ENCODE measurements at places on chromosomes 11 and 22. TPM values are rescaled to one million over a fixed set of nuclear protein-coding genes. Genes with fewer than 3 reads are reported as not detected.

DNA sequence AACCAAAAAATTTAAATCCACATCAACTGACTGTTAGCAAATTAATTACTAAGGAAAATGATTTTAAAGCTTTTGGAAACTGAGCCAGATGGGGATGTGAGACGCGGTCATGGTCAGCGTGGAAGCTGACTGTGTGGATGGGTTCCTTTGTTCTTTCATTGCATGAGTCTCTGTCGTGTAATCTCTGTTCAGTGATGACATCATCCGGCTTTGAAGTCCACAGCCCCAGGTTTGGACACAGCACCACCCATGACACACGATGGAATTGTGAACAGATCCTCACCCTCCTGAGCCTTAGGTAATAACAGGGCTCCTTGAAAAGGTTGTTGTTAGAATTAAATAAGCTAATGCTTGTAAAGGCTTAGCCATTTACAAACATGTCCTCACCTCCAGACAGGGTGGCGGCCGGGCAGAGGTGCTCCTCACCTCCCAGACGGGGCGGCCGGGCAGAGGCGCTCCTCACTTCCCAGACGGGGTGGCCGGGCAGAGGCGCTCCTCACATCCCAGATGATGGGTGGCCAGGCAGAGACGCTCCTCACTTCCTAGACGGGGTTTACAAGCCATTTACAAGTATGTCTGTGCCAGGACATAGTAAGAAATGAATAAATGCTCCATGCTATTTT is 677.3 kb downstream of the TBC1D22A start:
- no peaks in the 10 kb centered on the region for H3K4me1 ChIP-seq
- no peak overlapping the region for H3K27ac ChIP-seq
- no peak overlapping the region for H3K4me3 ChIP-seq

- H3K27ac ChIP-seq, result no peak overlapping the region
- no peak for DNase-seq
- no peaks in the 10 kb centered on the region for H3K4me1 ChIP-seq
- H3K4me3 ChIP-seq, result no peak overlapping the region
- H3K36me3 ChIP-seq, result peaks cover 2% of the 10 kb centered on the region
Measured at GRCh38 chr11:35682230-35683173, 19.9 kb downstream of the TRIM44 start.

UPK2 gene
- not detected for total RNA-seq

DCUN1D5 gene
- total RNA-seq, result 20.0 TPM

DGCR8 gene
- total RNA-seq, result 43.9 TPM

DNA sequence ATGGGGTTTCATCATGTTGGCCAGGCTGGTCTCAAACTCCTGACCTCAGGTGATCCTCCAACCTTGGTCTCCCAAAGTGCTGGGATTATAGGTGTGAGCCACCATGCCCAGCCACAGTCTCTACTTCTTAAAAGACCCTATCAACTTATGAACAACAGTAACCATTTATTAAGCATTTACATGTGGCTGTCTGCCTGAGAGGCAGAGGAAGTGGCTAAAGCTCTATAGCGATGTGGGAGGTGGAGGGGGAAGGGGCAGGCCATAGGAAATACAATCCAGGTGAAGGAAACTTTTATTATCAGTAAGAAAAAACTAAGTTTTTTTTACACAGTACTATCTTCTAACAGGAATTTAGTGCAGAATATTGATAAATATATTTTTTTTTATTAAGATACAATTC is 87.8 kb upstream of the PHOX2A start:
- no peaks in the 10 kb centered on the region for H3K36me3 ChIP-seq
- peaks cover 2% of the 10 kb centered on the region for H3K4me1 ChIP-seq
- H3K27me3 ChIP-seq, result no peaks in the 10 kb centered on the region
- H3K27ac ChIP-seq, result no peak overlapping the region
- no peak overlapping the region for H3K4me3 ChIP-seq

- H3K27ac ChIP-seq, result no peak overlapping the region
- H3K27me3 ChIP-seq, result no peaks in the 10 kb centered on the region
- no peaks in the 10 kb centered on the region for H3K36me3 ChIP-seq
- no peak for DNase-seq
- no peaks in the 10 kb centered on the region for H3K4me1 ChIP-seq
Measured at GRCh38 chr11:61696602-61697001, 16.4 kb downstream of the DAGLA start.

CEND1 gene
- not detected for total RNA-seq

GRCh38 chr11:65194564-65194963 is 12.8 kb downstream of the CAPN1 start:
- DNase-seq, result no peak
- H3K4me1 ChIP-seq, result no peaks in the 10 kb centered on the region
- H3K4me3 ChIP-seq, result no peak overlapping the region
- H3K27me3 ChIP-seq, result no peaks in the 10 kb centered on the region
- H3K27ac ChIP-seq, result no peak overlapping the region

FJX1 gene
- 10.4 TPM for total RNA-seq

DNA sequence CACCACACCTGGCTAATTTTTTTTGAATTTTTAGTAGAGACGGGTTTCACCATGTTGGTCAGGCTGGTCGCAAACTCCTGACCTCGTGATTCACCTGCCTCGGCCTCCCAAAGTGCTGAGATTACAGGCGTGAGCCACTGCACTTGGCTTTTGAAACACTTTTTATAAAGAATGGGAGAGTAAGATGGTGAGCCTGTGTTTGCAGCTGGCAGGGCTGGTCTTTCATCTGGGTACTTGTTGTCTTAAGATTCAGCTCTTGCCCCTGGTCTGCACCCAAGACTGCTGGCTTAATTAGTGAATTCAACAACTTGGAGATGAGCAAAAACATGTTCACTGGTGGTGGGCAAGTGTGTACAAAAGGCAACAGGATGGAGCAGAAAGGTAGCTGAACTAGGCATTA is 4.0 kb downstream of the TSPAN18 start:
- H3K4me1 ChIP-seq, result no peaks in the 10 kb centered on the region
- no peak overlapping the region for H3K4me3 ChIP-seq
- no peak for DNase-seq
- H3K36me3 ChIP-seq, result no peaks in the 10 kb centered on the region
- H3K27me3 ChIP-seq, result no peaks in the 10 kb centered on the region
- H3K27ac ChIP-seq, result no peak overlapping the region

DNA sequence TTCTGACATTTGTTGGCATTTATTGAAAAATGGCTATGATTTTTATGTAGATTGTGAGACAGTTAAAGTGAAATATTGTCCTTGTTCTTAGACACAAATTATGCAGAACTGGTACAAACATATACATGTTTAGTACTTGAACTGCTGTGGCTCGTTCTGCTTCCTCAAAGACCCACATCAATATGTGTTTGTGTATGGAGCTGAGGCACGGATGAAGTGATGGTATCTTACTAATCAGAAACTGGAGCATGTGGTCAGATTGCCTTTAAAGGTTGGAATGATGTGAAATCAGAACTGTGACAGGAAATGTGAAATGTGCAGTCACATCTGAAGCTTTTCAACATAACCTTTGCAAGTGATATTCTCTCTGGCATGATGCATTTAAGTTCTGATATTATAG is 130.4 kb downstream of the NAV2 start:
- no peak for DNase-seq
- H3K36me3 ChIP-seq, result peaks cover 5% of the 10 kb centered on the region
- H3K4me1 ChIP-seq, result peaks cover 7% of the 10 kb centered on the region

KRTAP5-10 gene
- not detected for total RNA-seq

- no peaks in the 10 kb centered on the region for H3K36me3 ChIP-seq
- H3K27me3 ChIP-seq, result no peaks in the 10 kb centered on the region
- peaks cover 11% of the 10 kb centered on the region for H3K4me1 ChIP-seq
- peak; percentile 93 for DNase-seq
- peak overlapping the region; percentile 81 for H3K27ac ChIP-seq
- no peak overlapping the region for H3K4me3 ChIP-seq
Measured at GRCh38 chr11:62400760-62401159, 18.1 kb upstream of the SCGB1A1 start.

GRCh38 chr11:79570104-79570503 is 129.3 kb upstream of the TENM4 start:
- no peaks in the 10 kb centered on the region for H3K27me3 ChIP-seq
- H3K4me1 ChIP-seq, result no peaks in the 10 kb centered on the region
- no peak overlapping the region for H3K4me3 ChIP-seq
- H3K27ac ChIP-seq, result no peak overlapping the region
- no peaks in the 10 kb centered on the region for H3K36me3 ChIP-seq

GGTLC2 gene
- total RNA-seq, result not detected

- H3K36me3 ChIP-seq, result no peaks in the 10 kb centered on the region
- H3K27ac ChIP-seq, result no peak overlapping the region
- no peaks in the 10 kb centered on the region for H3K4me1 ChIP-seq
Measured at GRCh38 chr11:128865490-128865889, 1.6 kb downstream of the KCNJ1 start.

GRCh38 chr11:45060707-45061106 is 85.7 kb upstream of the PRDM11 start:
- no peak overlapping the region for H3K4me3 ChIP-seq
- no peak overlapping the region for H3K27ac ChIP-seq
- no peaks in the 10 kb centered on the region for H3K36me3 ChIP-seq

DNA sequence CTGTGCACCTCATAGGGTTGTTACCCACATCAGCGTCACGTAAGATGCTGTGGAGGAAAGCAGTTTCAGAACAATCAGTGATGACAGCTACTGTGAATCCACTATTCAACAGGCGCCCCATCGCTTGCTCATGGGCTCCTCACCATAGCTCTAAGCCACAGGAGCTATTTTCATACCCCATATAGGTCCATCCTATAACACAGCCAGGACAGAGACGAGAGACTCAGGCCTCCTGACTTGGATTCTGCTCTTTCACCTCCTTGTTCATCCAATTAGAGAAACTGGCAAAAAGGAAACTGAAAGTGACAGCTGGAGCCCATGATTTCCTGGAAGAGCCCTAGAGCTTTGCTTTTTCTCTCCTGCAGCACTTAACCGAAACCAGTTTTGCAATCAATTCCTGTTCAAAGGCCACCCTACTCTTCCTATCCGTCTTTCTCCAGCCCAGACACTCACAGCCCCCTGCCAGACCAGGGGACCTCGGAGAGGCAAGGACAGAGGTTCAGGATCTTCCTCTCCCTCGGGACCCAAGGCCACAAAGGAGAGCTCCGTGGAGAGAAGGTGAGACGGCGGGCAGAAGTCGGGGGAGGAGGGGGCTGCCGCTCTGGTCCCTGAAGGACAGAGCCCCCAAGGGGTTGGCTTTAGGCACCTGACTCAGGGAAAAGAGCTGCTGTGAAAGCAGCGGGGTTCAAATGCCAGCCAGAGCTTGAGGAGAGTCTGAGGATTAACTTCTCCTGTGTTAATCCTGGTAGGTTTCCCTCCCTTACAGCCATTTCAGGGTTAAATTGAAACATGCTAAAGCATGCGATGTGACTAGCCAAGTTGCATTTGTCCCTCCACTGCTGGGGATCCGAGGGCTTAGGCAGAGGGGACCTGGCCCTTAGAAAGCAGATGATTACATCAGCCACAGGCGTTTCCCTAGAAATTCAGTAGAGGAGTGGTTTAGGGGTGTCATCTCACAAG is at the start of gene APOL6:
Gene APOL6, plus strand, starts transcription at position 381 of the 960 bp plus-strand sequence. CDS start 7,980 bp downstream, outside the sequence.
- H3K27ac ChIP-seq, result peak within 1 kb of the TSS; percentile 74
- H3K27me3 ChIP-seq, result no peaks in the 10 kb centered on the region
- H3K4me3 ChIP-seq, result peak within 1 kb of the TSS; percentile 8
- no peaks in the 10 kb centered on the region for H3K36me3 ChIP-seq
- H3K4me1 ChIP-seq, result no peaks in the 10 kb centered on the region

- no peak overlapping the region for H3K27ac ChIP-seq
- no peak overlapping the region for H3K4me3 ChIP-seq
- DNase-seq, result no peak
- no peaks in the 10 kb centered on the region for H3K36me3 ChIP-seq
- H3K27me3 ChIP-seq, result no peaks in the 10 kb centered on the region
Measured at GRCh38 chr11:29844031-29844430, 172.8 kb downstream of the KCNA4 start.

DNA sequence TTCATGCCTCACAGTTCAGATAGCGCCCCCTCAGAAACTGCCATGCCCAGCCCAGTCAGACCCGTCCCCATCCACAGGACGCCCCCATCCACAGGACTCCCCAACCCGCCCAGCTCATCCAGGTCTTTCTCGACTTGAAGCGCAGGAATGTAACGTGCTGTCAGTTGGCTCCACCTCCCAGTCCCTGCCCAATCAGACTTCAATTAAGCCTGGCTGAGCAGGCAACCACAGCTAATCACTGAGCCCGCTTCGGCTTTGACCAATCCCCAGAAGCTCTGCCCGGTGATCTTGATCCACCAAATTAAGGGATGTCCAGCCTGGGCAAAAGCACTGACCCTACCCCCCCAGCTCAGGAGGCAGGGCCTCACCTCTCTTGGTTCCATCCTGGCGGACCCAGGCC is 10.5 kb upstream of the MFNG start:
- H3K27me3 ChIP-seq, result no peaks in the 10 kb centered on the region
- no peak overlapping the region for H3K27ac ChIP-seq
- no peak for DNase-seq
- H3K36me3 ChIP-seq, result no peaks in the 10 kb centered on the region
- no peaks in the 10 kb centered on the region for H3K4me1 ChIP-seq
- no peak overlapping the region for H3K4me3 ChIP-seq

- no peak for DNase-seq
- H3K27me3 ChIP-seq, result peaks cover 2% of the 10 kb centered on the region
- H3K27ac ChIP-seq, result no peak overlapping the region
- no peak overlapping the region for H3K4me3 ChIP-seq
Measured at GRCh38 chr22:36660510-36660840, 43.1 kb downstream of the CACNG2 start.

DNA sequence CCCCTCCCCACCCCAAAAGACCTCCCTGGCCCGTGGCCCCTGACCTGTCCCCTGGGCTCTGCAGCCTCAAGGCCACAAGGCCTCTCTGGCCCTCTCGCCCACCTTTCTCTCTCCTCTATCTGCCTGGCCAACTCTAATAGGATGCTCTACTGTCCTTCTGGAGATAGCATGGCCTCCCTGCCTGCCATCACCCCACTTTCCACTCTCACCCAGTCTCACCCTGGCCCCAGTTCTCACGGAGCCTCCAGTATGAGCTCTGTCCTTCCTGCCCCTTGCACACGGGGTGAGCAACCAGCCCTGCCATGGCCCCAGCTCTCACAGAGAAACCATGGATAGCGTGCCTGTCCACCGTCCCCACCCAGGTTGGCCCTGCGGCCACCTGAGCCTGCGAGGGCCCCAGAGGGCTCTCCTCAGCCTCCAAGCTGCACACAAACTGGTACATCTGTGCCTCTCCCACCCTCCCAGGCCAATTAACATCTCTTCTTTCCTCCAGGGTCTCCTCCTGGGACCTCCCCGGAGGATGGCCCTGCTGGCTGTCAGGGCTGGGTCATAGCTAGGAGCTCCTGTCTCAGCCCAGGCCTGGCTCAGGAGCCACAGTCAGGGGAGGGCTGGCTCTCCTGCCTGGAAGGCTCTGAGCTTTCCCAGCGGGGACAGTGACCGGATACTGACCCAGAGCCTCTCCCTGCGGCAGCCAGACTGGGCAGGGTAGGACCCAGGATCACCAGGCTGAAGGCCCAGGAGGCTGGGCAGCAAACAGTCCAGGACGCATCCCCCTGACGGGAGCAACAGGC is 22.3 kb downstream of the RTN4R start:
- no peak for DNase-seq
- no peak overlapping the region for H3K4me3 ChIP-seq
- H3K36me3 ChIP-seq, result no peaks in the 10 kb centered on the region
- no peaks in the 10 kb centered on the region for H3K27me3 ChIP-seq
- no peaks in the 10 kb centered on the region for H3K4me1 ChIP-seq
- H3K27ac ChIP-seq, result no peak overlapping the region

GRCh38 chr11:115581871-115582639 is 77.8 kb upstream of the CADM1 start:
- H3K27me3 ChIP-seq, result no peaks in the 10 kb centered on the region
- H3K27ac ChIP-seq, result no peak overlapping the region
- no peaks in the 10 kb centered on the region for H3K36me3 ChIP-seq

Measured in aorta (tissue), 5 donors.